NCI-H1048 (cell line): ENCODE measurements at places on chromosomes 16 and 17.

DNA sequence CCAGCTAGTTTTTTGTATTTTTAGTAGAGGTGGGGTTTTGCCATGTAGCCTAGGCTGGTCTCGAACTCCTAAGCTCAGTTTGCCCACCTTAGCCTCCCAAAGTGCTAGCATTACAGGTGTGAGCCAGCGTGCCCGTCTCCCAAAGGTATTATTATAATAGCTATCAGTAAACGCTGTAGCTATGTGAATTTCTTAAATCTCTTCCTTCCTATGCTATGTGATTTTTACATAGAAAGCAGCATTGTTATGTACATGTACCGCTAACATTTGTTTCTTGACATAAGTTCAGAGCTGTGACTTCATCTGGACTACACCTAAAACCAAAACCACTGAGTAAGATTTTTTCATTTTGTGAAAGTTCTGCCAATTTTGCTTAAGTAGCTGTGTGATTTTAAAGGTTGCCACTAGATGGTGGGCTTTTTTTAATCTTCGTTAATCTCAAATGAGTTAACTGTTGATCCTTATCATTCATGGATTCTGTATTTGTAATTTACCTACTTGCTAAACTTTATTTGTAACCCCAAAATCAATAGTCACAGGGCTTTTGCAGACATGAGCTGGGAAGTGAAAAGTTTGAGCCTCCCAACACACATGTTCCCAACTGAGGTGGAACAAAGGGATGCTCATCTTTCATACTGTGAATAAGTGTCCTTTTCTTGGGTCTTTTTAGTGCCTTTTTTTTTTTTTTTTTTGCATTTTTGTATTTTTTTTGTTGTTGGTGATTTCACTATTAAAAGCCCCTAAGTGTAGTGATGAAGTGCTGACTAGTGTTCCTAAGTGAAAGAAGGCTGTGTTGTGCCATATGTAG, 21.9 kb downstream of the PRKAR1A start:
- DNase-seq, result no peak

DNA sequence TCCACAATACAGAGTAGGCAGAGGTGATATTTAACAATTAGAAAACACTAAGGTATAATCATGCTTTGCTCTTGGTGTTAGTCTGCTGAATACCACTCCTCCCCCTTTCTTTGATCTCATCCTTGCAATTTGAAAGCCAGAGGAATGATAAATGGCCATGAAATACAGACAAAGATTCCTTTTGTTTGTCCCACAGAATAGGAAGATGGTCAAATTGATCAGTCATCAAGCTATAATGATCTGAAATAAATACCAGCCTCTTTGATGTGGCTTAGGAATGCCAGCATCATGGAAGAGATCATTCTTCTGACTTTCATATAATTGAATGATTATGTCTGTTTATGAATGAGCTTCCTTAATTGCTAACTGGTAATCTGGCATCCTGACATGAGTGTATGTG, 1541.7 kb upstream of the CDH8 start:
- DNase-seq, result no peak

- no peak for DNase-seq
Measured at GRCh38 chr17:2697611-2698162, 13.9 kb downstream of the CLUH start.

DNA sequence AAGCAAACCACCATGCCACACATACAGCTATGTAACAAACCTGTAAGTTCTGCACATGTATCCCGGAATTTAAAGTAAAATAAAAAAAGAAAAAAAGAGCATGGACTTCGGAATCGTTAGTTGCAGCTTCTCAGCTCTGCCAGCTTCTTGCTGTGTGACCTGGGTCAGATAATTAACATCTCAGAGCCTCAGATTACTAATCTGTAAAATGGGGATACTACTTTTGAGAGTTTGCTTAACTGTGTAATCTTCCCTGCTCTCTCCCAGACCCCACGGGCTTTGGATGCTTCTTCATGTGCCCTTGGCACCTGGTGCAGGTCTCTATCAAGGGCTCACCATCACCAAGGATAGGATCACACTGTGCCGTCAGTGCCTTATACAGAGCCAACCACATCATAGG, 16.6 kb downstream of the HSD17B2 start:
- DNase-seq, result no peak

DNA sequence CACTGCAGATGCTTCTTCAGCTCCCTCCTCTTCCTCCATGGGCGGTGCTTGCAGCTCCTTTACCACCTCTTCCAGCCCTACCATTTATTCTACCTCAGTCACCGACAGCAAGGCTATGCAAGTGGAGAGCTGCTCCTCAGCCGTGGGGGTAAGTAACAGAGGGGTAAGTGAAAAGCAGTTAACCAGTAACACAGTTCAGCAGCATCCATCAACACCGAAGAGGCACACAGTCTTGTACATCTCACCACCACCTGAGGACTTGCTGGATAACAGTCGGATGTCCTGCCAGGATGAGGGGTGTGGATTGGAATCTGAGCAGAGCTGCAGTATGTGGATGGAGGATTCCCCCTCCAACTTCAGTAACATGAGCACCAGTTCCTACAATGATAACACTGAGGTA, 79.3 kb downstream of the NQO1 start:
- DNase-seq, result no peak

- DNase-seq, result no peak
Measured at GRCh38 chr16:47310792-47311211, 150.1 kb downstream of the ITFG1 start.

- DNase-seq, result no peak
Measured at GRCh38 chr16:28958216-28958615, 7.5 kb downstream of the NFATC2IP start.

- DNase-seq, result no peak
Measured at GRCh38 chr17:14442798-14443528, 142.1 kb downstream of the HS3ST3B1 start.

- DNase-seq, result no peak
Measured at GRCh38 chr17:67474081-67474661, 97.1 kb downstream of the PITPNC1 start.

DNA sequence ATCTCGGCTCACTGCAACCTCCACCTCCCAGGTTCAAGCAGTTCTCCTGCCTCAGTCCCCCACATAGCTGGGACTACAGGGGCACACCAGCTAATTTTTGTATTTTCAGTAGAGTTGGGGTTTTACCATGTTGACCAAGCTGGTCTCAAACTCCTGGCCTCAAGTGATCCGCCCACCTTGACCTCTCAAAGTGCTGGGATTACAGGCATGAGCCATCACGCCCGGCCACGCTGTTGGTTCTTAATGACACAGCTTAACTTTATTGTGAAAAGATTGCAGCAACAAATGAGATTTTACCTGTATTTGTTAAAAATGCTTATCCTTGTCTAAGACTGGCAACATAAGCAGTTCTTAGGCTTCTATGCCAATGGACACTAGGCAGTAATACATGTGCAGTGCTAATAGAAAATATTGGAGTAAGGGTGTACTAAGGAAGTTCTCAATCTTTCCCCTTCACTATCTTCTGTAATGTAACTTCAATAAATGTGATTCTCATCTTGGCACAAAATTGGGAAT, 2.9 kb downstream of the UBB start:
- no peak for DNase-seq

DNA sequence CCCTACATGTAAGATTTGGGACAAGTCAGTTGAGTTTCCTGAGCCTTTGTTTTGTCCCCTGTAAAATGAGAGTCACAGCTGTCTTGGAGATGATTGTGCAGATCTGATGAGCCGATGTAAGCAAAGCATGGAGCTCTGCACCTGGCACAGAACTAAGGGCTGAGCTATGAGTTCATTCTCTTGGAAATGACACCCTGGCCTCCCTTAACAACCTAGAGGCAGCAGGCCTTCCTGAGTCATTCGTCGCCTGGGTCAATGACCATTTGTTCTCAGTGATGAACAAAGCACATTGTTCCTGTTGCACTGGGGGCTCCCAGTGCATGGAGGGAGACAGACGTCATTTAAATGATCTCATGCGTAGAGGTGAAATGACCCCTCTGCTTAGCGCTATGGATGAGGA, 62.8 kb upstream of the GCSH start:
- DNase-seq, result no peak

DNA sequence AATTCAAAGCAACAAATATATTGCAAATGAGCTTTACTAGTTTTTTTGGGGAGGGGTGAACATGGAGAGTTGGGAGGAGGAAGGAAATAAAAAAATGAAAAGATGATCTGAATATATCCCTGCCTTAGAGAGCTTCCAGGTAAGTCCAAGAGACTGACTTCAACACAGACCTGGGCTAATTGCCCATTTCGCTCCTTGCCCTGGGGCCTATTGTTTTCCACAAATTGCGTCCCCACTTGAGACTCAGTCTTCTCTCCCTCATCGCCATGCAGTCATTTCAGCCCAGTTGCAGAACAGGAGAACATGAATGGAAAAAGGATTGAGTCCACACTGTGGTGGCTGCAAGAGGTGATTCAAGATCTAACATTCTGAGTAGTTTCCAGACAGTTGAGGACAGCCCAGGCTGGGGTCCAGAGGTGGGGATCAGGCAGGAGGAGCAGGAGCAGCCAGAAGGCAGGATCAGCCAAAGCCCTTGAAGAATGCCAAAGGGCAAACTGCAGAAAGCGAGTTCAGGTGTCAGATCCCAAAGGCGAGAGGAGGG, 21.6 kb upstream of the TOB1 start:
- no peak for DNase-seq

DNA sequence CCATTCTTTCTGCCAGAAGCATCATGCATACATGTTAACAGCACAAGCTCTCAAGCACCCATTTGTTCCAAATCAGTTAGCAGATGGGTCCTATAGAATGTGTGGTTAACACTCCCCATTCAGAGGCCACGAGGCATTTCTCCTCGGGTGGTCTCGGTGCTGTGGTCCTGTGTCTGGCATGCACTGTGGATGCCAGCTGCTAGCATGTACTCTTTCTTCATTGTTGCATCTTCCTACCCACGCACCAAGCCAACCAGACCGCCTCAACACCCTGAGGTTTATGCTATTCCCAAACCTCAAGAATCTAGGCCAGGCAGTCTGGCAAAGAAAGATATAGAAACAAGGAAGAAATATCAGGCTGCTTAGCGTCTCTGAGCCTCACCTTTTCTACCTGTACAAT, 27.8 kb upstream of the MRTFB start:
- no peak for DNase-seq

DNA sequence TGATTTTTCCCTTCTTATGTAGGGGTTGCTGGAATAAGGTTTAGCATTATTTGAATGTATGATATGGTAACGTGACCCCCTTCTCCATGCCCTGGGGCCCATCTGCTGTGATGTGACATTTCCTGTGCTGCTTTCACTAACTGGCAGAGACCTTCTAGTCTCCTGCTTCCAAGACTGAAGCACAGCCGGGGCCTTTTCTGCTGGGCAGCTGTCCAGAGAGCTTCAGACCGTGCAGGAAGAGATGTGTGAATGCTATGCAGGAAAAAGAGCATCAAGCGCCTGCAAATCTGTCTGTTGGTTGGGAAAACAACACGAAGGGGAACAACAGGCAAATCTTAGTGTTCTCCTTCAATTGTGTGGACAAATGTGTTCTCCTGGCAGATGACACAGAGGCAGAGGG, 128.5 kb downstream of the SPACA3 start:
- no peak for DNase-seq

DNA sequence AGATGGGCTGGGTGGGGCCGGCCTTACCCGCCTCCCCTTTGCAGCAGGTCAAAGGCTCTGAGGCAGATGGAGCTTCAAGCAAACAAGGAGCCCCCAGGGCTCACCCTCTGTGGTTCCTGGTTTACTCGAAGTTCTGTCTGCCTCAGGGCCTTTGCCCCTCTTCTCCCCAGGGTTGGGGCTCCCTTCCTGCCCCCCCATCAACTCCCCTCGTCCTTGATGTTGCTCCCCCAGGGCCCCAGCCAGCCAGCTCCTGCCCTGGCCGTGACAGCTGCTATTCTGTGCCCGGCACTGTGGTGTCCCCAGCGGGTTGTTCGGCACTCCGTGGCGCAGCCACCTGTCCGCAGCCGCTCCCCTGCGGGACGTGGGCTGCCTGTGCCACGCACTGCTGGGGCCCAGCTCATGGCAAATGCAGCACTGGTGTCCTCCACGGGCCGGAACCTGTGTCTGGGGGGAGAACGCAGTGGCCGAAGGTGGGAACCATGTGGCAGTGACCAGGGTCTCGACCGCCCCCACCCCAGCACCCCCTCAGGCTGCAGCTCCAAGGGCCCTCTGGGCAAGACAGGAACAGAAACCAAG, 4.3 kb upstream of the METRN start:
- no peak for DNase-seq

GRCh38 chr16:74480150-74481029, 59.1 kb upstream of the CLEC18B start:
- DNase-seq, result no peak

DNA sequence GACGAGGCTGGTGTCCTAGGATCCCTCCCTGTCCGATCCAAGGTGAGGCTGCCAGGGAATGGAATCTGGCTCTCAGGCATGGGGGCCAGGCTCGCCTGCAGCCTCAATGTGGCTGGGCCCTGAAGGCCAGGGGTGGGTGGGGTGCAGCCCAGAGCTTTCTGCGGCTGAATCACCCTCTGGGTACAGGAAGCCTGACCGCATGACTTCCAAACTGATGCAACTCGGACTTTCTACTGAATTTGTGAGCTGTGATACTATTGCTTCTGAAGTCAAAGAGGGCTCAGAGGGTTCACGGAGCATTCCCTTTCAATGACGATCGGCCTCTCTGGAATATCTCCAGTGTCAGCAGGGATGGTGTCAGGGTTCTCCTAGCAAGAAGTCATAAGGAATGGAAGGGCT, 123.7 kb downstream of the METRNL start:
- no peak for DNase-seq

DNA sequence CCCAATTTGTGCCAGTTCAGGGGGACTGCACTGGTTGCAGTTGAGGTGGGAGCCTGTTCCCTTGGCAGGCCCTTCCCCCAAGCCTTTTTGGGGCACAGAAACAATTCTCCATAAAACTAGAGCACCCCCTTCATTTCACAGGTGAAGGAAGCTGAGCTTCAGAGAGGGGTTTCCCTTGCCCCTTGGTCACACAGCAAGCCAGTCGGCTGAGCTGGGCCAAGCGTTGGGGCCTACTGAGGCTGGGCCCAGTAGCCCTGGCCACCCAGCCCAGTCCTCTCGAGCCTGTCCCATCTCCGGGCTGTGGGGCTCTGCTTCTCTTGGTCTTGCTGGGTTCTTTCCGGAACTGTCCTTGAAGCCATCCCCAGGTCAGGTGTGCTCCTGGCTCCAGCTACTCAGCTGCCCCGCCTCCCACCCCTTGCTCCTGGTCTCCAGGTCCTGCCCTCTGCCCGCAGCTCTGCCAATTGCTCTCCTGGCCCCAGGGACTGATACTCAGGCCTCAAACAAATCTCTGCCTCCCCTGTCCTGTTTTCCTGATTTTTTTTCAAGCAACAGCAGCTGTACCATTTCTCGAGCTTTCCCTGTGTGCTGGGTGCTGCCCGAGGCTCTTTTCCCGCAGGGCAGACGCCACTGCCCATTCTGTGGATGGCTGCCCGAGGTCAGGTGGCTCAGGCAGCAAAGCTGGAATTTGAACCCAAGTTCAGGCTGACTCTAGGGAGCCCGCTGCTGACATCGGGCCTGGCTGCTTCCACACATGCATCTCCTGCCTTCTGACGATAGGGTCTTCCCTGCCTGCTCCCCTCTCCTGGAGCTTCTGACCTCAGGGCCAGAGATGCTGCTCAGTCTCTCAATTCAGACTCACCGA, 87.4 kb upstream of the NKD1 start:
- no peak for DNase-seq
